Activated CD4-positive, alpha-beta memory T cell treated with anti-CD3 and anti-CD28 coated beads for 36 hours (primary cell): ENCODE measurements at places on chromosomes 3 and 15. TPM values are rescaled to one million over a fixed set of nuclear protein-coding genes. Genes with fewer than 3 reads are reported as not detected.

ZNF639 gene
- 25.0 TPM for total RNA-seq

ZNF860 gene
- total RNA-seq: 0.19 TPM

NLGN1 gene
- total RNA-seq: not detected

IL17RC gene
- 0.46 TPM for total RNA-seq

CCDC39 gene
- not detected for total RNA-seq

RFC4 gene
- 127 TPM for total RNA-seq

HDC gene
- total RNA-seq: 0.87 TPM

GPR149 gene
- not detected for total RNA-seq

GOLGA6L7 gene
- not detected for total RNA-seq

TRH gene
- not detected for total RNA-seq

P2RY13 gene
- total RNA-seq: not detected

ARGFX gene
- not detected for total RNA-seq

CX3CR1 gene
- total RNA-seq: 0.07 TPM

CDHR4 gene
- total RNA-seq: 0.22 TPM

SPG11 gene
- total RNA-seq: 84.6 TPM

GOLGA8H gene
- not detected for total RNA-seq

EPHB1 gene
- 1.3 TPM for total RNA-seq

SHC4 gene
- 1.9 TPM for total RNA-seq

GPR160 gene
- total RNA-seq: 7.0 TPM

PRR20G gene
- not detected for total RNA-seq

PLD1 gene
- 1.4 TPM for total RNA-seq

WDR6 gene
- total RNA-seq: 139 TPM

HYAL1 gene
- 0.14 TPM for total RNA-seq

SNTN gene
- not detected for total RNA-seq

FGF7 gene
- total RNA-seq: not detected

PLXNB1 gene
- 3.2 TPM for total RNA-seq

SCG5 gene
- total RNA-seq: 1.6 TPM
